ENCODE measurements at places on chromosomes 1 and 21.

GRCh38 chr1:20840731-20841130 lies 53.6 kb upstream of the HP1BP3 start:
- no peak for DNase-seq

GRCh38 chr1:60151311-60151710 lies 77.7 kb upstream of the C1orf87 start:
- no peak for DNase-seq

DNA sequence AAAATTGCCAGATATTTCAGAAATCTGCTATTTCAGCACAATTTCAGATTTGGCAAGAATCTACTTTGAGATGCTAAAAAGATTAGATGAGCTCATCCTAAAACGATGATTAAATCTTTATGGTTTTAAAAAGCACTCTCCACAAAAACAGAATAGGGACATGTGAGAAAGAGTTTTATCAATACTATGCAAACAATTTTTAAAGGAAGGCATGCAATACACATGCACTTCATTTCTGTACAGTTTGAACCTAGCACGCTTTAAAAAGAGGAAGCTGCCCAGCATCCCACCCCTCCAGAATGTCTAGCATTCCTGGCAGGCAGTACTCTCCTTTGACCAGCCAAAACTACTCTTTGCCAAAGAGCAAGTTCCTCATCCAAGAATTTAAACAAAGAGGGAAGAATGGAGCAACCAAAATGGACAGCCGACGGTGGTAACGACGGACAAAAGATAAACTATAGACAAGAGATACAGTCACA lies 1.3 kb downstream of the ARHGAP29 start:
- DNase-seq, result no peak

GRCh38 chr1:114216431-114217173 lies 62.9 kb upstream of the SYT6 start:
- no peak for DNase-seq

GRCh38 chr21:28821276-28822122 lies 171.2 kb downstream of the LTN1 start:
- no peak for DNase-seq

DNA sequence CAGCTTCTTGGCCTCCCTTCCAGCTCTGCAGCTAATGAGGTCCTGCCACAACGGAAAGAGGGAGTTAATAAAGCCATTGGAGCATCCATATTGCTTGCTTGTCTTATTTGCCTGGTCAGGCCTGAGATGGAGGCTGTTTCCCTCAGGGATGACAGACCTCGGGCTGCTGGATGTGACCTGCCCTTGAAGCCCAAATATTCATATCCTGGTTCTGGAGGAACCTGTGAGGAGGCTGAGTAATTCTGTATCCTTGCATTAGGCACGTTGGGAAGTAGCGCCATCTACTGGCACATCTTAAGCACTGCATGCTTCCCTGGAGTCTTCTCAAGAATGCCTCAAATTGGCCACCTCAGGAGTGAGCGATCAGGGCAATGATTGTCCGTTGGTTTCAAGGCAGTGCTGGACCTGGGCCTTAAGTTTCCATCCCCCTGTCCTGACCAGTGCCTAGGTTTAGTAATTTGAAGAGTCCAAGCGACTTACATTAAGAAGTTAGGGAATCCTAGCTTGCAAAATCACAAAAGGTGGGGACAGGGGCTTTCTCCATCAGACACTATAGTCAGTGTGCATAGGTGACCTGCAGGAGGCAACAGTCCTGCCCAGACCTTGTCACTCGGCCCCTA lies 13.8 kb upstream of the NASP start:
- no peak for DNase-seq

- no peak for DNase-seq
Observed at GRCh38 chr21:42042651-42043050, 28.5 kb upstream of the UMODL1 start.

DNA sequence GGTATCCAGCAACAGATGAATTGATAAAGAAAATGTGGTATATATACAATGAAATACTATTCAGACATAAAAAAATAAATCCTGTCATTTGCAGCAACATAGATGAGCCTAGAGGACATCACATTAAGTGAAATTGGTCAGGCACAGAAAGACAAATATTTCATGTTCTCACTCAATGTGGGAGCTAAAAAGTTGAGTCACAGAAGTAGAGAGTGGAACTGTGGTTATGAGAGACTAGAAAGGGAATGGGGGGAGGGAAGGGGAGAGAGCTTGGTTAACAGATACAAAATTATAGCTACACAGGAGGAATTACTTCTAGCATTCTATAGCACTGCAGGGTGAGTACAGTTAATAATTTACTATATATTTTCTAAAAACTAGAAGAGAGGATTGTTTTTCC lies 37.1 kb upstream of the SERPINC1 start:
- no peak for DNase-seq

DNA sequence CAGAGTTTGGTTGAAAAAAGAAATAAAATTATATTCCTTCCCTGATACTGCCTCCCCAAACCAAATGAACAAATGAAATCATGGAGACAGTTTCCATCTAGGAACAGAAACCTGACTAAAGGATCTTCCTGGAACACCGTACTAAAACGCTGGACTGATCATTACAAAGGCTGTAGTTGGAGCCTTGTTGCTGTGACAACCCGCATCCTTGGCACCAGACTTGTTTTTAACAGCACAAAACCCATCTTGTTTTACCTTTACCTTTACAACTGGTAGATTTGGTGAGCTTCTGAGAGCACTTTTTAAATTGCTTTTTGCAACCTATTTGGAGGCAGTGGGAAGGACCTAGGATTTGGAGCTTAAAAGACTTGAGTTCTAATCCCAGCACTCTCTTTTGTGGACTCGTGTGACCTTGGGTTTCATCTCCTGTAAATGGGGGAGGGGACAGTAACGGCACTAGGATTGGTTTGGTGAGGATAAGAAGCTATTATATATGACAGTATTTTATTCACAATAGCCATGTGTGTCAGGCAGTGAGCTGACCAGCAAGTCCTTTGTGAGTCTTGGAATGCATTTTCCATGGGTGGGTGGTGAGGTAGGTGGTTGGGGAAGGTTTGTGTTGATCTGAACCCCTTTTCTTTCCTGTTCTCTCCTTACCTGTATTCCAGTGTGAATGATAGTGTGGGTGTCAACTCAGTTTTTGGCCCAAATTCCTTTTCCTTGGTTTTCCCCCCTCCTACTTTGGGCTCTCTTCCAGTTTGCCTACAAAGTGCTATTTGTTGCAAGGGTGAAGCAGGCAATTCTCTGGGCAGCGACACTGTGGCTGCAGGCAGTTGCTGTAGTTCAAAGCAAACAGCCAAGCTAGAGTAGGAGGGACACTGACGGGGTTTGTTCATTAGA lies 12.6 kb downstream of the LRRC8D start:
- no peak for DNase-seq

DNA sequence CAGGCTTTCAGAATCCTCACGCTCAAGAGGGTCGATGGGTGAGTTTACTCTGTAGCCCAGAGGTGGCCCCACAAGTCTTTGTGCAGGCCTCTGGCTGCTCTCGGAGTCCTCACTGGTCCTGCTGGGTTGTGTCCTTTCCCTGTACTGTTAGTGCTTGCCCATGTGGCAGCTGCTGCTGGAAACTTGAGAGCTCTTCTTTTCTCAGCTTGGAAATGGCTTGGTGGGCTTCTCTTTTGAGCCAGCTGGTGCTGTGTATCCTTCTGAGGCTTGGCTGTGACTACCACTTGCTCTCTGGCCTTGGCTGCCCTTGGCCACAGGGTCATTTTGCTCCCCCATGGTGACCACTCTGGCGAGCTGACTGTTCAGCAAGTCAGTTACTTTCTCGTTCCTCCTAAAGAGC lies 82.2 kb upstream of the LMO4 start:
- no peak for DNase-seq

- no peak for DNase-seq
Observed at GRCh38 chr1:210908257-210908656, 225.7 kb downstream of the KCNH1 start.
